ENCODE measurements at places on chromosomes 6 and 20. TPM values are rescaled to one million over a fixed set of nuclear protein-coding genes. Genes with fewer than 3 reads are reported as not detected.

DNA sequence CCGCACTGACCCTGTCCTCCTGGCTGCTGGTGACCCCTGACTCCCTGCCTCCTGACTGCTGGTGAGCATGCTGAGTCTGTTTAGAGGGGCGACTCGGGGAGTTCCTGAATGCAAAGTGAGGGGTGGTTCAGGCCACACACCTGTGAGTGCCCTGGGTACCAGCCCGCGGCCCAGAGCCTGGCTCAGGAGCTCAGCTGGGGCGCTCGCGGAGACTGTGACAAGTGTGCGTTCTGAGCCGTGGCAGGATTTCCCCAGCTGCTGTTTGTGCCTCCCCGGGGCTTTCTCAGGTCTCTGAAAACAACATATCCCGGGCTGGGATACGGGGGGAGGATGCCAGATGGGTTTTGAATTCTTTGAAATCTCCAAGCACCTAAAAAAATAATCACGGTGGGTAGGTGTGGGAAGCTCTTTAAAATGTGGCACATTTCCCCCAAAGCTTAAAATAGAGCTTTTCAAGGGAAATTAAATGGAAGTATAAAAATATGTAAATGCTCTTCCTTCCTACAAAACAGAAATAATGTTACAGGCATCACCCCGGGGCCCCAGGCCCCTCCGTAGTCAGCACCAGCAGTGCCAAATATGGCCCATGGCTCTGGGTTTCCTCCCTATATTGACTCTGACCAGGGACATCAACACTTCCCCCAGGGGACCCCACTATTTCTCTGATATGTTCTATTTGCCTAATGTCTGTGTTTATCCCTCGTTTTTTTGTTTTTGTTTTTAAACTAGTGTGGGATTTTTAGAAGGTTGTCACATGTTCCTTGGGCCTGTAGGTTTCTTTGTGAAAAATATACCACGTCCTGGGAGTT is 49.9 kb upstream of the TAGAP start:
- DNase-seq = no peak

The SNAP91 gene
- 0.40 TPM for total RNA-seq

DNA sequence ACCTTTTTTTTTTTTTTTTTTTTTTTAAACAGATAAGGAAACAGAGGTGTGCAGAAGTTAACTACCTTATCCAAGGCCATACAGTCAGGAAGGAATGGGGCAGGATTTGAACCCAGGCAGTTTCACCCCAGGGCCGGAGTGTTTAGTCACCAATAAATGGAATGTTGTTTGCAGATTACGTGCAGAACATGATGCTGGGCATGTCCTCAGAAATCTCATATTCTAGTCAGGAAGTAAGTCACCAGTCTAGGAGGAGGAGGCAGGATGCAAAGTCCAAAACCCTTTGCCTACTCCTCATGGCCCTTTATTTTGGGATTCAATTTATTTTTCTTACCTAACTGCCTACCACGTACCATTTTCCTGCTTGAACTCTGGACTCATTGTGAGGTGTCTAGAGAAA is 57.1 kb upstream of the LRRC1 start:
- DNase-seq = no peak

DNA sequence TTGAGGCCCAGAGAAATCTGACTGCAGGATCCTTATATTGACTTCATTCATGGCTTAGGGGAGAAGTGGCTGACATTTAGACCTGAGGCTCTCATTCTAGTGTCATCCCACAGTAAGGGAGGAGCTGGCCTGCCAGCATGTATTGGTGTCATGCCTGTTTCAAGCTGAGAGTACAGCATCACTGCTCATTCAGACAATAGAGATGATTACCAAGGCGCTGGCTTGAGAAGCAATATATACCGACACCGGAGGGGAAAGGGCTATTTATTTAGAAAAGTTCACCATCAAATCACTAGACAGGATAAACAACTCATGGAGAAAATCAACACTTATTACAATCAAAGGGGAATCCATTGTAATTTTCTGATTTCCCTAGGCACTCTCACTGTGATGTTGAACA is 84.4 kb upstream of the HDAC2 start:
- DNase-seq = no peak

DNA sequence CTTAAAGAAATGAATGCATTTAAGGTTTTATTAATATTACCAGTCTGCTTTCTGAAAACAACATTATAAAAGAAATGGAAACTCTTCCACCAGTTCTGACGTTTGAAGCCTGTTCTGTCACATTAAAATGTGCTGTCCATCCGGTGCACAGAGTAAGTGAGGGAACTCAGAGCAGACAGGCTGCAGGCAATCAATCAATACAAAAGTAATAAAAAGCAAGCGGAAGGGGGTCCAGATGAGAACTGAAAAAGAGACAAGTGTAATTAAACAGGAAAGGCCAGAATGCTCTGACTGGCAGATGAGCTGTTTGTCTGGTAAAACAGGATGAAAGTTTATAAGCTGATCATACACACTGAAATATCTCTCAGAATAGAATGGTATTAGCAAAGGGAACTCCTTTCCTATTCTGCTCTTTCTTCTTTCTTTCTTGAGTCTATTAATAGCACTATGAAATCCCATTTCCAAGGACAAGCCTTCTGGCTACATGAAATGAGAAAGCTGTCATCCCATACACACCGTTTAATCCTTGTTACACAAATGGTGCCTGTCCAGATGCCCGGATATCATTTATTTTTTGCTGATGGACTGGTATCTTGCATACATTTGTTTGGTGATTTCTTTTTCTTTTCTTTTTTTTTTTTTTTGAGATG is 94.3 kb downstream of the RAMACL start:
- DNase-seq = no peak

DNA sequence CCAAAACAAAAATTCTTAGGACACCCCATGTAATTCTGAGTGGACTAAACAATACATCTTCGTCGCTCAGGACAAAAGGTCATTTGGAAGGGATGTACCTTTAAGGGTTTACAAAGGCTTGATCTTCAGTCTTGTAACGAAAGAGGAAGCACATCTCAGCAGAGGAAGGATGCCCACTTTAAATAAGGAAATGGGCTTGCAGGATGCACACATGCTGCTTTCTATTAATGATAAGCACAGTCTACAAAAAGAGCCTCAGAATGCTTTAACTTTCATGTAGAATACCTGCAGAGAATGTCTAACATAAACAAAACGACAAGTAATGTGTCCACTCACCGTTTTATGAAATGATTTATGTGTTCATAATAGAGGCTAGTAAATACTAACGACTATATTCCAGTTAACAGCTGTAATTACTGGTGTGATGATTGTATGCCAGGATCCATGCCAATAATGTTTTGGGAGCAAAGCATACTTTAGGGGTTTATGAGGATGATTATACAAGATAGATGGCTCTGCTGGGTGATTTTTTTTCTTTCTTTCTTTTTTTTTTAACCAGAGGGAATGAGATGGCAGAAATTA is 216.9 kb downstream of the GMDS start:
- DNase-seq = no peak

GRCh38 chr6:31882344-31882743 is 3.5 kb upstream of the SLC44A4 start:
- DNase-seq = no peak

DNA sequence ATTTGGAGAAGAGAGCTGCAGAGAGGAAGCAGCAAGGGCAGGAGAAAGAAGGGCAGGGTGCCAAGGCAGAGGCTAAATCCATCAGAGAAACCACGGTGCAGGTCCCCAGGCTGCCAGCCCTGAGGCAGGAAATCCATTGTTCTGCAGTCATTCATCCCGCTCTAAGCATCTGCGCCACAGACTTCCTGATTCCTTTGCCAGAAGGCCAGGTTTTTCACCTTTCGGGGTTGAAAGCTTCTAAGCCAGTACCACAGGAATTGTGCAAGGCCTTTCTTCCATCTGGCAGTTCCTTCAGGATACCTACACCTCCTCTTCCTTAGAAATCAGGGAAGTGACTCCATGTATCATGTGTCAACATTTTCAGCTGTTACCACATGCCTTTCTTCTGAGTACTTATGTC is 45.6 kb downstream of the ADGRF5 start:
- DNase-seq = no peak

- no peak for DNase-seq
Measured at GRCh38 chr6:52994031-52994838, 849 bp downstream of the GSTA4 start.

The PHACTR3 gene
- total RNA-seq = 0.16 TPM

The ATAT1 gene
- total RNA-seq = 51.2 TPM

DNA sequence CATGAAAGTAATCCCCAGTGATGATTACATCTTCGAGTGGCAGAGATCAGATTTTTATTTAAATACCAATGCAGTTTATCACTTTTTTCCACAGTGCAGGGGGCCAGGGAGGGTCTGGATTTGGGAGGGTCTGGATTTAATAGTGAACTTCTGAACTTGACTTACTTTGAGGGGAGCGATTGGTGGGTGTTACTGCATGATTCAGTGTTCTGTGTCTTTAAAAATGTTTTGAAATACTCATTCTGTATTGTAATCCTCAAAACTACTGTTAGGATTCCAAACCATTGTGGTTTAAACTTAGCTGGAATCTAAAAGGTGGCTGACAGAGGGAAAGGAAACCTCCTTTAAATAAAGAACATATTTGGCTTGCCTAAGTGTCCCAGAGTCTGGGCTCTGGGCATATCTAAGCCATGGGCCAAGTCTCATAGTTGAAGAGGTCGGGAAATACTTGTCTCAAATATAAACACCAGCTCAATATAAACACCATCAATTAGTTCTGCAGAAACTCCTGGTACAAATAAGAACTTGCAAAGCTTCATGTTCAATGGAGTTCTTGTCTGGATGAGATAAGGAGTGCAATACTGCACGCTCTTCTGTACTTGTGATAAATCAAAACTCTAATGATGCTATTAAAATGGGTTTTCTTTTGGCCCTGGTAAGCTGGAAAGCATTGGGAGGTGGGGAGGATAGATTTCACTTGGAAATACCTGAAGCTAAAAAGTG is 14.4 kb downstream of the JARID2 start:
- DNase-seq = no peak

- no peak for DNase-seq
Measured at GRCh38 chr6:47276377-47276776, 33.3 kb downstream of the TNFRSF21 start.

The SLCO4A1 gene
- 4.3 TPM for total RNA-seq

- no peak for DNase-seq
Measured at GRCh38 chr20:16674243-16674642, 55.6 kb upstream of the SNRPB2 start.

The CNPY3 gene
- total RNA-seq = 64.4 TPM

The GJA10 gene
- total RNA-seq = not detected

Measured in mesothelial cell of epicardium (in vitro differentiated cells).